Fibroblast of skin of left biceps (primary cell): ENCODE measurements at places on chromosomes 1 and 21.

DNA sequence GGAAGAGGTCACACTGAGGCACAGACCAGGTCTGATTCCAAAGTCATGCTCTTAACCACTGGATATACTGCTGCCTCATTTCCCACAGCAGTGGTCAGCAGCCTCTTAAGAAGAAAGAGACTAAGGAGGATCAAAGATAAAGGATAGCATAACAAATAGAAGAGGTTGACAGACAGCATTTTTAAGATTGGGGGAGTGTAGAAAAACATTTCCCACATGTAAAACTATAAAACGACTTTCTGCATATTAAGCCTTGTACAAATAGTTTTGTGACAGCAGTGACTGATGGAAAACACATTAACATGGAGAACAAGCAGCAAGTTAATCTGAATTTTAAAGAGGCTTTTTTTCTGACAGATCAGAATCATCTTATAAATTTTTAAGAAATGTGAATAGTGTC lies 92.0 kb downstream of the SELENOF start:
- no peak for DNase-seq

DNA sequence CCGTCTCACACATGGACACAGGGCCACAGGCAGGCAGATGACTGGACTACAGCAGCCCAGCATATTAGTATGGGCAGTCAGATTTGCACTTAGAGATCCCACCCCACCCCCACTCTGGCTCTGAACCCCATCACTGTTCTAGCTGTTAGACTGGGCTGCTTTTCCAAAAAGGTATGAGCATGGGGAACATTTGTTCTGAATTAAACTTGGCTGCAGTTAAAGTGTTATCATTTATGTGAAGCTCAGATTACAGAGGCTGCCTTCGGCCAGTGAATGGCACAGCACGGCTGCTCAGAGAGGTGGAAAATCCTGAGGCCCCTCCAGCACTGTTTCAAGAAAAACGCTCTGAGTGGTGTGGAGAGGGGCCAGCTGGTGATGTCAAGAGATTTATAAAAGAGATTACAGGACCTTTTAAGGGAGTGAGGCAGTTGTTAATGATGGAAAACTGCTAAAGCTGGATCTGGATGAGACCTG lies 6.9 kb upstream of the NOS1AP start:
- peak; percentile 23 for DNase-seq

DNA sequence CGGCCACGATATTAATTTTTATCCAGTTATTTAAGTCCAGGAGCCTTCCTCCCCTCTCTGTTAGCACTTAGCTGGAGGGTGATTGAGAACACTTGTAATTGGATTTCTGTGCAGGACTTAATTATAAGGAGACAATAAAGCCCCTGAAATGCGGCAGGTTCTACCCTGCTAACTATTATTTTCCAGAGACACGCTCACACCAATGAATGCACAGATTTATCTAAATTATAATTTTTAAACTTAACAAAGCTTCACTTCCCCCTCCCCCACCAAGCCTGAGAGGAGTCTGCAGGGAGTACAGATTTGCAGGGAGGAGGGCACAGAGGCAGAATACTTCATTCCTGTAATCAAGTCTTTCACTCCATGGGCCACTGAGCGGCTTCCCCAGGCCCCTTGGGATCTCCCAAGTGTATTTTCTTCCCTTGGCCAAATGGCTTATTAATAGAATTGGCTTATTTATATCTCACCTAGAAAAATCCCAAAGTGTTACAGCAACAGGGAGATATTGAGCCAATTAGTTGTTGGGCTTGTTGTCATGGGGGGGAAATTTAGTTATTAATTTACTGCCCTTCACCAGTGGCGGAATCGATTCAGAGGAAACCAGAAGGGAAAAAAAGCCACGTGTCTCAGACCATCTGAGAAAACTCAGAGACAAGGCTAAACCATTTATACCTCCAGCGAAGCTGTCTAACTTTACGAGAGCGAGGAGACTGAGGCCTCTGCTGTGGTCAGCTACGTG lies 99.0 kb upstream of the CD34 start:
- no peak for DNase-seq

- DNase-seq = peak; percentile 17
Measured at GRCh38 chr1:11316701-11317100, 43.7 kb downstream of the UBIAD1 start.

DNA sequence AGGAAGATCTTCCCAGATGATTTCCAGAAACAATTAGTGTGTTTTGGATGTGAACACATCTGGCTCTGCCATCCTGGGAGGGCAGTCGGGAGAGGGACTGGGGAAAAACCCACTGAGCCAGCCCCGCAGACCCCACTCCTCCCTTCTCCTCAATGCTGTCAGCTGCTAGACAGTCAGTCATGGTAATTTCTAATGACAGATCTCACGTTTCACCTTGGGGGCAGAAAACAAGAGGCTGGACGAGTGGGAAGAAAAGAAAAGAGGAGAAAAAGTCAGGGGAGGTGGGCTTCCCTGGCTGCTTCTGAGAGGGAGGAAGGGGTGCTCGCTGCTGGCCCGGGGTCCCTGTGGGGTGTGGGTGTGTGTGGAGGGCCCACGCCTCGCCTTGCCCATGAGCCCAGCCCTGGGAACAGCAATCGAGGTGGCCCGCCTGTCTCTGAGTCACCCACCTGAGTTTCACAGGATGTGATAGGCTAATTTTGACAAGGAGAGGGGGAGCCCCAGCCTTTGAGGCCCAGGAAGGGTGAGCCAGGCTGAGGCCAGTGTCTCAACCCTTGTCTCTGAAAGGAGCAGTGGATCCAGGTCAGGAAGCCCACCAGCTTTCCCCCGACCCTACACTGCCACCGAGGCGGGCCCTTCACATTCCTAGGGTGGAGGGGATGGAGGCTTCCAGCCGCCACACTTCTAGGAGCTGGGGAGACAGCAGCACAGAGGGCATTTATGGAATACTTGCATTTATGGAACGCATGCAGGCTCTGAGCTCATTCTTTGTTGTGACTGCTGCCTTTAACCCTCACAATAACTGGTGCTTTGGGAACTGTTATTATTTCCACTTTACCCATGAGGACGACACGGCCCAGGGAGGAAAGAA lies 49.1 kb upstream of the IFNLR1 start:
- DNase-seq = no peak

- DNase-seq = no peak
Measured at GRCh38 chr1:182181167-182181572, 119.7 kb upstream of the ZNF648 start.

DNA sequence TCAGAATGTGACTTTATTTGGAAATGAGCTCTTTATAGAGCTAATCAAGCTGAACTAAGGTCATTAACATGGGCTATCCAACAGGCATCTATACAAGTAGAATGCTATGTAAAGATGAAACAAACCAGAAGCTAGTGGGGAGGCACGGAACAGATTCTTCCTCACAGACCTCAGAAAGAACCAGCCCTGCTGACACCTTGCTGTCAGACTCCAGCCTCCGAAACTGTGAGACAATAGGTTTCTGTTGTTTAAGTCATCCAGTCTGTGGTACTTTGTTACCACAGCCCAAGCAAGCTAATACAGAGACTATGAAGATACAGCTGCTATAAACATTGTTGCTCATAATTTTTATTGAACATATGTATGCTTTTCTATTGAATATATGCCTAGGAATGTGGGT lies 406.3 kb upstream of the CHRM3 start:
- DNase-seq = no peak
